Occipital lobe (tissue), 3 donors: ENCODE measurements at places on chromosomes 2 and 18. TPM values are rescaled to one million over a fixed set of nuclear protein-coding genes. Genes with fewer than 3 reads are reported as not detected.

GRCh38 chr2:202346180-202346579 lies 29.9 kb upstream of the BMPR2 start:
- DNase-seq = no peak

GRCh38 chr18:26757263-26758019 lies 108.1 kb downstream of the AQP4 start:
- DNase-seq = no peak

GRCh38 chr2:133292259-133292658 lies 276.0 kb downstream of the NCKAP5 start:
- no peak for DNase-seq

- DNase-seq = no peak
Observed at GRCh38 chr2:29368659-29369040, 253.4 kb downstream of the CLIP4 start.

- DNase-seq = no peak
Observed at GRCh38 chr2:160269365-160269764, 69.3 kb upstream of the ITGB6 start.

The UGT1A3 gene
- total RNA-seq = not detected
